Fibroblast of the conjunctiva (primary cell): ENCODE measurements at places on chromosomes 13 and 19.

DNA sequence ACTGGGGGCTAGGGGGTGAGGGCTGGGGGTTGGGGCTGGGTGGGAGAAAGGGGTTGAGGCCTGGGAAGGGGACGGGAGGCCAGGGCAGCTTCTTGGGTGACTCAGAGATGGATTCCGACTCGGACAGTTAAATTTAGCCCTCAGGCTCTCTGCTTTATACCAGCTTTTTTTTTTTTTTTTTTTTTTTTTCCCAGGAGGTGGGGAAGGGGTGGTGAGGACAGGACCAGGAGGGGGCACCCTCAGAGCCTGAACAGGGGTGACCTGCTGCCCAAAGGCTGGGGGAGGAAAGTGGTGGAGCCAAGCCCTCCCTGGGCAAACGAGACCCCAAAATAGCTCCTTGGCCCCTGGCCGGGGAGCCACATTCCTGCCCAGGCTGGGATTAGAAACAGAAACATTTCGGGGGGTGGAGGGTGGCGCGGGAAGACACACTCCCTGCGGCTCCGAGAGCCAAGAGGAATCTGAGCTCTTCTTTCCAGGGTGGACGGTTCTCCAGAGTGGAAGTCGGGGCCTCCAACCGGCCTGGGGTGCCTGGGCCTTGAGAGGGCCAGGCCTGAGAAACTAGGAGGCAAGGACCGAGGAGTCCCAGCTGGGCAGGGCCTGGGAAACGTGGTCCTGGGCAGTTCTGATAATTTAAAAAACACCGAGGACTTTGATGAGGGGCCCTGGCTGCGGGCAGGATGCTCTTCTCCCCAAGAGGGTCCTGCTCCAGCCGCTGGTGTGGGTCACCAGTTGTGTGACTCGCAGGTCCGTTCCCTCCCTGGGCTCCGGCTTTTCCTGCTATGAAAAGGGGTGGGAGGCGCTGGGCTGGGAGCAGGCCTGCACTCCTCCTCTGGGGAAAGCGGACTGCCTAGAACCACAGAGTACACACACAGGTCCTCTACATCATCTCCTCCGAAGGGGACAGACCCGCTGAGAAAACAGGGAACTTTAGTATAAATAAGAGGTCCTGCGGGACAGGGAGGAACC is 813 bp upstream of the DMPK start:
- peak; percentile 60 for DNase-seq

DNA sequence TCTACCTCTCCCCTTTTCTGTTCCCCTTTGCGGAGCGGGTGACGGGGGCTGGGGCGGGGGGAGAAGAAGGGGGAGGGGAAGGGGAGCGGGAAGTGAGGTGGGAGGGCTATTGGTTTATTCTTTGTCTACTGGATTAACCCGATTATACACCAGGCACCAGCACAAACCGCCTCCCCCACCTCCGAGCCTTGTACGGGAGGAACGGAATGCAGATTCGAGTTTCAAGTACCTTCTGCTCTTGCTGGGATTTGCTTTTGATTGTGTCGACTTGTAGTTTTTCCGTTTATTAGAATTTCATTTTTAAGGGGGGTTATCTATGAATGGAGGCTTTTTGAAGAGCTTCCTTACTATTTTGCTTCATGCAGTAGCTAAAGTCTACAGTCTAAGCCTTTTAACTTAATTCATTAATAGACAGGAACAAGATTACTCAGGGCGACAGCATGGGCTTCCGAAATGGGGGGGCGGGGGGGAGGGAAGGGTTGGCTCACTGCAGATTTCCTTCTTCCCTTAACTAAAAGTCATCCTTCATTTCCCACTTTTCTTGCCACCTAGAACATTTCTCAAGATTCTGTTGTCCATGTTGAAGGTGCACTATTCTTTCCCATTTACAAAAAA is 937 bp upstream of the SPRY2 start:
- peak; percentile 53 for DNase-seq

DNA sequence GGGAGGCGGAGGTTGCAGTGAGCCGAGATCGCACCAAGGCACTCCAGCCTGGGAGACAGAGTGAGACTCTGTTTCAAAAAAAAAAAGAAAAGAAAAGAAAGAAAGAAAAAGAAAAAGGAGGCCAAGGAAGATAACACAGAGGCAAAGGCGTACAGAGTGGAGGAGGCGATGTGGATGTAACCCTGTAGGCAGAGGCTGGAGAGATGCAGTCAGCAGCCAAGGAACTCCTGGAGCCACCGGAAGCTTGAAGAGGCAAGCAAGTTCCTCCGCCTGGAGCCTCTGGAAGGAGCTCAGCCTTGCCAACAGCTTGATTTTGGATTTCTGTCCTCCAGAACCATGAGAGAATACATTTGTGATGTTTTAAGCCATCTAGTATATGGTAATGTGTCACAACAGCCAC is 6.7 kb upstream of the CCDC8 start:
- no peak for DNase-seq

GRCh38 chr13:39486758-39487157 is 116.2 kb downstream of the LHFPL6 start:
- no peak for DNase-seq

DNA sequence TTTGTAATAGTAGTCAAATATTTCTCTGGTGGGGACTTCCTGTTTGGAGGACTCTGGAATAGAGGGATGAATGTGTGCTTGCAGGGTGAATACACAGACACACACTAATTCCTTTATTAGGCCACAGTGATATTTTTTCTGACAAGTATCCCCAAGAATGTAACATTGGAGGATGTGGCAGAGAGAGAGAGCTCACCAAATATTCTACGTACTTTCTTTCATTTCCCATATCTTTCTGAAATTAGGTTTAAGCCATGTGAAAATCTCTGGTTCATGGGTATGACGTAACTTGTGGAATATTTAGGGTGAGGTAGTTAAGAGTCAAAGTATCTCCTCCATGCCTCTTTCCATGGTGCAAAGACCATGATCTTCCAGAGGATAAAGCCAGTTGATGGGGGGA is 463.4 kb downstream of the DIAPH3 start:
- DNase-seq, result no peak

- DNase-seq, result no peak
These were observed 122.0 kb downstream of the OLFM4 start for GRCh38 chr13:53150568-53150967.

- DNase-seq, result no peak
These were observed 60.2 kb downstream of the ITGBL1 start for GRCh38 chr13:101512650-101513049.

GRCh38 chr19:39497701-39497995 is 1.1 kb upstream of the DLL3 start:
- DNase-seq, result no peak

- DNase-seq, result no peak
These were observed 9.5 kb downstream of the ERFL start for GRCh38 chr19:41918653-41919244.

DNA sequence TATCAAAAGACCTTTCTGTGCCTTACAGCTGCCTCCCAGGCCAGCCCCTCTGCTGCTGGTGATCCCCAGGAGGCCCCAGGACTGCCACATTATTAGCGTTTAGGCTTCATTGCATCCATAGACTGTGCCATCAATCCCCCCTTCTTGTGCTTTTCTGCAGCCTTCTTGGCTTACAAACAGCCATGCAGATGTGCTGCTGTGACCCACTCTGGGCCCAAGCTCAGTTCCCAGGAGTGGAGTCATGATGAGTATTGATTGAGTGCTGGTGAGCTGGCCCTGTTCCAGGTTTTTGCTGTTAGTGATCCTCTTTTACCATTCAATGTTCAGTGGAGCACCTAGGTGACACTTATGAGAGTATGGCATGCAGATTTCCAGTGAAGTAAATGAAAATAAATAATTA is 59.9 kb upstream of the SLAIN1 start:
- no peak for DNase-seq

- DNase-seq, result no peak
These were observed 412.3 kb downstream of the RFC3 start for GRCh38 chr13:34230271-34230670.

GRCh38 chr19:50492303-50493052 is 15.8 kb upstream of the GARIN5A start:
- no peak for DNase-seq

DNA sequence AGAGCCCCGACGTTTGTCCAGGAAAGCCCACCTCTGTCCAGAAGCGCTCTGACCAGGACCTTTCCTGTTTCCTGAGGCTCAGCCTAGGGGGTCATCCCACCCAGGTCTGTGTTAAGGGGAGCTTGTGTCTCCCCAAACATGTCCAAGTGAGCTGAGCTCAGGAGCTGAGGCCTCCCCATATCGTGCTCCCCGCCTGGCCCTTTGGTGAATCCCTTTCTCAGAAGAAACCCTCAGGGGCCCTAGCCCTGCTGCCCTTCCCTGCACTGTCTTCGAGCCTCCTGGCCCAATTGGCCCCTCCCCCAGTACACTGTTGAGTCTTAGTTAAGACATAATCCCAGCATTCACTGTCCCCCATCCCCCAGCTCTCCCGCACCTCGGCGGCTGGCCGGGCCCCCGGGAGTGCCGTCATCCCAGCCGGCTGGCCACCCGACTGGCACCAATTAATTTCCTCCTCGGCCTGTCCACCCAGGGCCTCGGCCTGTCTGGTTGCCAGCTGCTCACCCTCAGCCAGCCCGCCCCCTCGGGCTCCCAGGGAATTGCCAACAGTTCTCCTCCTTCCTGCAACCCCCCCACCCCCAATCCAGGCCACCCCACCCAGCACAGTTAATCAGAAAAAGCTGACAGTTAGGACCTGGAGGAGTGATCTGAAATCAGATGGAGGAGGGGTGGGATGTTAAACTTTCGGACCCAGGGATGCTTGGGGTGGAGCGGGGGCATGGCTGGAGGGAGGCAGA is 13.6 kb downstream of the IER2 start:
- peak; percentile 85 for DNase-seq

GRCh38 chr13:34307607-34308006 is 489.7 kb downstream of the RFC3 start:
- no peak for DNase-seq

DNA sequence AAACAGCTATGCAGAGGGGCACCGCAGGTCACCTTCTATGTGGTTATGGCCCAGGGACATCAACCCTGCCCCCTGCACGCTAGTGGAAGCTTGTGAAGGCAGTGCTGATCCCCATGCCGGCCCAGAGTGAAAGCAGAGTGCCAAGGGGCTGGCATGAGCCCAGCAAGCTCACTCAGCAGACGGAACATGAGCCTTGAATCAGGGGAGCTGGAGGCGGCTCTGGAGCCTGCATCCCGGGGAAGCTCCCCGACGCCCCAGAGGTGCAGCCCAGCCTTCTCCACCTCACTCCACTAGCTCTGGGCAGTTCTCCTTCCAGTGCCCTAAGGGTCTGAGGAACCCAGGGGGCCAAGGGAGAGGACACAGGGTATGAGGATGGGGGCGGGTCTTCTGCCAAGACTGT is 19.0 kb upstream of the ISYNA1 start:
- DNase-seq, result peak; percentile 68

- DNase-seq, result no peak
These were observed 5.6 kb downstream of the RPL36 start for GRCh38 chr19:5695649-5696195.

GRCh38 chr13:109761695-109762094 is 24.7 kb downstream of the IRS2 start:
- DNase-seq, result no peak

DNA sequence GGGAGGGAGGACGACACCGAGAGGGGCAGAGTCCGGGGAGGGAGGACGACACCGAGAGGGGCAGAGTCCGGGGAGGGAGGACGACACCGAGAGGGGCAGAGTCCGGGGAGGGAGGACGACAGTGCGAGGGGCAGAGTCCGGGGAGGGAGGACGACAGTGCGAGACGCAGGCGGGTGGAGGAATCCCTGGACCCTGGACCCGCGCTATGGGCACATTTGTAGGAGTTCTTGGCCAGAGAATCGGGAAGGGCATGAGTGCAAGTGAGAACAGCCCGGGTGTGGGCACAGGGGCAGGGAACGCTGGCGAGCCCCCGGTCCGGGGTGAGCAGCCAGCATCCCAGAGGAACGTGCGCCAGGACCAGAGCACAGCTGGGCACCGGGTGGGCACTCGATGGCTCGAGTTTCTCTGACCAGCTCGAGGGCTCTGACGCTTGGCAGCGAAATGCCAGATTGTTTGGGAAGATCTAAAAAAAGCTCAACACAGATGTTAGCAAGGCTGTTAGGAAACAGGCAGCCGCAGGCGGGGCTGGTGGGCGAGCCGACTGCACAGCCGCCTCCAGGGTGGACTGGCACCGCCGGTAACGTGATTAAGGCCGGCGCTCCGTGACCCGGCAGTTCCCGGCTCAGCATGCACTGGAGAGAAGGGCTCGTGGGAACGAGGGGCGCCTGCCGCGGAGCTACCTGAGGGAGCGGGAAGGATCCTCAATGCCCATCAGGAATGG is 17.9 kb upstream of the C2CD4C start:
- no peak for DNase-seq

- DNase-seq, result no peak
These were observed 23.8 kb upstream of the CBY2 start for GRCh38 chr13:45678282-45678681.

GRCh38 chr13:40465015-40465390 is 201.4 kb downstream of the FOXO1 start:
- DNase-seq, result no peak

DNA sequence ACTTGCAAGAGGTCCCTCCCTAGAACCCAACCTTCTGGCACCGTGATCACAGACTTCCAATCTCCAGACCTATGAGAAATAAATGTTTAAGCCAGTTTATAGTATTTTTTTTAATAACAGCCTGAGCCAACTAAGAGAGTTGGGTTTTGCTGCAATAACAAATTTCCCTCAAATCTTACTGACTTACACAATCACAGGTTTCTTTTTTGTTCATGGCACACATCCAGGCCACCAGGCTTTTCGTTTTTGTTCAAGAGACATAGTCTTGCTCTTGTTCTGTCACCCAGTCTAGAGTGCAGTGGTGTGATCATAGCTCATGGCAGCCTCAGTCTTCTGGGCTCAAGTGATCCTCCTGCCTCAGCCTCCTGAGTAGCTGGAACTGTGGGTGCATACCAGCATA is 2.0 kb upstream of the SELENOV start:
- no peak for DNase-seq

GRCh38 chr19:11519138-11519537 is 9.8 kb downstream of the ECSIT start:
- no peak for DNase-seq

GRCh38 chr19:13463296-13463695 is 43.0 kb downstream of the CACNA1A start:
- no peak for DNase-seq

DNA sequence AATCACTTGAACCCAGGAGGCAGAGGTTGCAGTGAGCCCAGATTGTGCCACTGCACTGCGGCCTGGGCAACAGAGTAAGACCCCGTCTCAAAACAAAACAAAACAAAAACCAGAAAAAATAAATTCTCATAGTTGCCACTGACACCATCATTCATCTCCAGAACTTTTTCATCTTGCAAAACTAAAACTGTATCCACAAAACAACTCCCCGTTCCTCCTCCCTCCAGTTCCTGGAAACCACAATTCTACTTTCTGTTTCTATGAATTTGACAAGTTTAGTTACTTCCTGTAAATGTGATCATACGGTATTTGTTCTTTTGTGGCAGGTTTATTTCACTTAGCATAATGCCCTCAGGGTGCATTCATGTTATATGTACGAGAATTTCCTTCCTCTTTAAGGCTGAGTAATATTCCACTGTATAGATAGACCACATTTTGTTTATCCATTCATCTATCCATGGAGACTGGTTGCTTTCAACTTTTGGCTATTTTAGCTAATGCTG is 13.2 kb upstream of the ADGRE5 start:
- no peak for DNase-seq

- no peak for DNase-seq
These were observed 121.5 kb upstream of the SLC10A2 start for GRCh38 chr13:103187721-103188156.

- DNase-seq, result no peak
These were observed 35.1 kb downstream of the MYCBP2 start for GRCh38 chr13:77291774-77292173.

GRCh38 chr19:17405250-17406045 is at the start of gene BST2:
Gene BST2, minus strand, starts transcription at chr19:17405630. Its CDS starts 55 bp downstream, at chr19:17405575.
- no peak for DNase-seq

GRCh38 chr19:30512176-30513081 is 140.2 kb downstream of the ZNF536 start:
- DNase-seq, result peak; percentile 16
